ENCODE measurements at places on chromosomes 5 and 9.

DNA sequence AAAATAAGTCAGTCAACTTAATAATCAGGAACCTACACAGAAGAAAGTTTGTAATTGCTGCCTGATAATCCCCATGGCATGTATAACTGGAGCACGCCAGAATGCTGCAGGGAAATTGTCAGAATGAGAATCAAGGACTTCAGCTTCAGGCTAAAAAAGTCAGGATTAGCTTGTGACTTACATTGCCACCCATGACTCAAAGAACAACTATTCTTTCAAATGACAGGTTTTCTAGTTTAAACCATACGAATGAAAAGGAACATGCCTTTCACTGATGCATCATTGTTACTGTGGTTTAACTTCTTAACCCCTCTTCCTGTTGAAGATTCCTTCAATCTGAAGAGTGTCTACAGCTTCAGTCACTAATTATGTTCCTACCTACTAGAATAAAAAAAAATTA is 112.4 kb downstream of the ISL1 start:
- DNase-seq = no peak

DNA sequence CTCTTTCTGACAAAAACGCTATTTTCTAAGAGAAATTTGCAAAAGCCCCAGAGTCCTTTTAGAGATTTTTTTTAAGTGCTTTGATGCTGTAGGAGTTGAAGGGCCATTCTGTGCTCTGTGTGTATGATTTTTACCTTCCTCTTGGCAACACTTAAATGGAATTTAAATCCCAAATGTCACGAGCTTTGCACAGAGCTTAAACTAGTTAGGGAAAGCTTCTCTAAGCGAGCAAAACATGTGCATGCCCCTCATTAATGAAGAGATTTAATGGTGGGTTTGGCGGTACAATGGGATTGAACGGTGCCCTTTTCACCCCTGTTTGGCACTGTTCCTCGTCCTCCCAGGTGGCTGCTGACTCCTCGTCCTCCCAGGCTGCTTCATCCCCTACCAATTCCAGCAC is 220.7 kb downstream of the DRD1 start:
- DNase-seq = no peak

- no peak for DNase-seq
Measured at GRCh38 chr5:112846556-112846955, 14.5 kb upstream of the SRP19 start.

- DNase-seq = no peak
Measured at GRCh38 chr5:59732806-59733205, 160.7 kb downstream of the PDE4D start.

GRCh38 chr5:50694027-50694590 is 27.7 kb downstream of the PARP8 start:
- no peak for DNase-seq

Data from natural killer cell treated with Interleukin-12 subunit alpha and Interleukin-12 subunit beta and Interleukin-15 and Interleukin-18, amount 100 ng/mL, for 72 hours (primary cell).